T-helper 17 cell (primary cell): ENCODE measurements at places on chromosomes 6 and 20.

DNA sequence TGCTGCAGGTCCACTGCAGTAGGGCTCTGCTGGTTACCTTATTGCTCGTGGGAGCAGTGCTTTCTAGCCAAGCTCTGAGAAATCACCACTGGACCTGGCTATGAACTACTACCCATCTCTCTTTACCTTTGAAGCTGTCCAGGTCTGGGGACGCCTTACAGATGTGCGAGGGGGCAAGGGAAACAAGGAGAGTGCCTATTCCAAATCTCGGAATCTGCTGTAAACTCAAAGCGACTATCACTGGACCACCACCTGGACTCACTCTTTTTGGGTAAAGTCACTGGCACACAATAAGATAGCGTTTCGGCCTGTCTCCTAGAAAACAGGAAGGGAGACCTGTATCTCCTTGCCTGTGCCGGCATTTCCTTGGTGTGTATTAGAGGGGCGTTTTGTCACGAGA lies 5.3 kb downstream of the NRN1 start:
- H3K27ac ChIP-seq: peak overlapping the region; percentile 83
- H3K4me1 ChIP-seq: peaks cover 41% of the 10 kb centered on the region
- peak overlapping the region; percentile 67 for H3K4me3 ChIP-seq
- no peak for DNase-seq
- H3K36me3 ChIP-seq: peaks cover 12% of the 10 kb centered on the region

GRCh38 chr6:31737315-31737990 lies 1.1 kb upstream of the CLIC1 start:
- no peaks in the 10 kb centered on the region for H3K27me3 ChIP-seq
- no peak for DNase-seq
- peak overlapping the region; percentile 96 for H3K27ac ChIP-seq
- H3K36me3 ChIP-seq: peaks cover 8% of the 10 kb centered on the region

GRCh38 chr6:146595972-146596731 lies 2.6 kb upstream of the ADGB start:
- H3K27ac ChIP-seq: no peak overlapping the region
- no peak overlapping the region for H3K4me3 ChIP-seq
- DNase-seq: no peak
- H3K36me3 ChIP-seq: no peaks in the 10 kb centered on the region
- peaks cover 31% of the 10 kb centered on the region for H3K27me3 ChIP-seq

GRCh38 chr6:17877196-17877894 lies 110.1 kb downstream of the KIF13A start:
- H3K4me3 ChIP-seq: no peak overlapping the region
- H3K27ac ChIP-seq: no peak overlapping the region
- H3K27me3 ChIP-seq: peaks cover 19% of the 10 kb centered on the region
- H3K36me3 ChIP-seq: no peaks in the 10 kb centered on the region
- H3K4me1 ChIP-seq: peaks cover 2% of the 10 kb centered on the region
- no peak for DNase-seq

DNA sequence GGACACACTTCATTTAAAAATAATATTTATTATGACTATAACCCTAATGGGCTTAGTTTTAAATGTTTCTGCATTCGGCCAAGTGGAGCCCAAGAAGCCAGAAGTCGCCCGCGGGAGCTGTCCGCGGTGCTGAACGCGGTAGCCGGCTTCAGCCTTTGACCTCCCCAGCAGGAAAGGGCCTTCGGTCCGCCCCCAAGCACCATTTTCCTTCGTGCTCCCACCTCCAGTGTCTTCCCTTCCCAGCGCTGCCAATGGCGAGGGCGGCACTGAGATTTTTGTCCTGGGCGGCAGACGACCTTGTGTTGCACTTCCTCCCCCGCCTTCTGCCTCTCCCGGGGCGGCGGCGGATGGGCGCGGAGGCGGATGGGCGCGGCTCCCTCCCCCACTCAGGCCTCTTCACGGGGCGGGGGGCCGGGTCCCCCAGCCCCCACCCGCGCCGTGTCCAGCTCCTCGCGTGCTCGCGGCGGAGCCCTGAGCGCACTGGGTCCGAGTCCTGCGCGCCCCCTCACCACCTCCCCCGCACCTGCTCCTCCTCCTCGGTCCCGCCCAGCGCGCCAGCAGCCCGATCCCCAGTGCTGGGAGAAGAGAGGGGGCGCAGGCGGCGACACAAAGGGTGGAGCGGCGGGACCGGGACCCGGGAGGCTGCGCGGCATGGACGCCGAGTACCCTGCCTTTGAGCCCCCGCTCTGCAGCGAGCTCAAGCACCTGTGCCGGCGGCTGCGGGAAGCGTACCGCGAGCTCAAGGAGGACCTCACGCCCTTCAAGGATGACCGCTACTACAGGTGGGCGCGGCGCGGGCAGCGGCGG lies 23.6 kb upstream of the TMEM181 start:
- H3K4me1 ChIP-seq: peaks cover 2% of the 10 kb centered on the region
- H3K27me3 ChIP-seq: peaks cover 23% of the 10 kb centered on the region
- peak; percentile 68 for DNase-seq
- H3K27ac ChIP-seq: no peak overlapping the region
- no peaks in the 10 kb centered on the region for H3K36me3 ChIP-seq

- no peak overlapping the region for H3K27ac ChIP-seq
- no peak for DNase-seq
- H3K36me3 ChIP-seq: no peaks in the 10 kb centered on the region
- peaks cover 47% of the 10 kb centered on the region for H3K27me3 ChIP-seq
- H3K4me1 ChIP-seq: no peaks in the 10 kb centered on the region
Measured at GRCh38 chr6:32092760-32093497, 16.2 kb downstream of the TNXB start.

GRCh38 chr20:32663335-32664011 lies 10.3 kb downstream of the C20orf203 start:
- H3K4me3 ChIP-seq: no peak overlapping the region
- H3K27ac ChIP-seq: peak overlapping the region; percentile 24
- H3K36me3 ChIP-seq: no peaks in the 10 kb centered on the region
- no peaks in the 10 kb centered on the region for H3K4me1 ChIP-seq

DNA sequence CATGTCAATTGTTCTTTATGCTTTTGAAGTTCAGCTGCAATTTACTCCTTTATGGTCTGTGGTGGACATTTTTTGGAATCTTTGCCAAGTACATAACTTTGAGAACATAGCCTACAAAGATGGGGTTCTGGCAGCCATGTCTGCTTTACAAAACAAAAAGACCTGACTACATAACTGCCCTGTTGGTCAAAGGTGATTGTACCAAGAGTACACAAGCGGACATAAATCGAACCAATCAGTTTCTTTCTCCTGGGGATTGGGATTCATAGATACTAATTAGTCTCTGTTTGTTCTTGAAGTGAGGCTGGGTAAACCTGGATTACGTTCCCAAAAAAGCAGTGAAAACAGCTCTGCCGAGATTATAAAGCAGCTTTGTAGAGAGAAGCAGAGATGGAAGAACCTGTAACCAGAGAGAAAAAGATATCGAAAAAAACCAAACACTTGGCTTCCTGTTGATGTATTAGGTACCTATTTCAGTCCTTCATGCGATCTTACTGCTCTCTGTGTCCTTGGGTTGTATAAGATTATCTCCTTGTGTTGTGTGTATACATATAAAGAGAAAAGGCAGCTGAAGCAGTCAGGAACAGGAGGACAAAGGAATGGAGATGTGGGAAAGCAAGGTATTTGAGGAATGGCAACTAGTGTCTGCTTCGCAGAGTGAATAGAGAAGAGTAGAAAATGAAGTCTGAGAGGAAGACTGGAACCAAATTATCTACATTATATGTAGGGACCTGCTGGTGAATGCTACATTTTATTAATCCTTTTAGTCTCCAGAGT lies 2.7 kb upstream of the ZFAND3 start:
- peaks cover 2% of the 10 kb centered on the region for H3K36me3 ChIP-seq
- H3K27ac ChIP-seq: peak overlapping the region; percentile 49
- peaks cover 26% of the 10 kb centered on the region for H3K4me1 ChIP-seq
- H3K4me3 ChIP-seq: no peak overlapping the region
